H4 (cell line): ENCODE measurements at places on chromosomes 12 and 14.
A peak's percentile ranks its signal among the peaks of the same experiment; 100 is the strongest.

GRCh38 chr14:21352587-21352986, 31.2 kb downstream of the SUPT16H start:
- no peak for DNase-seq

GRCh38 chr12:105935106-105935505, 203.6 kb downstream of the NUAK1 start:
- peak; percentile 57 for DNase-seq

DNA sequence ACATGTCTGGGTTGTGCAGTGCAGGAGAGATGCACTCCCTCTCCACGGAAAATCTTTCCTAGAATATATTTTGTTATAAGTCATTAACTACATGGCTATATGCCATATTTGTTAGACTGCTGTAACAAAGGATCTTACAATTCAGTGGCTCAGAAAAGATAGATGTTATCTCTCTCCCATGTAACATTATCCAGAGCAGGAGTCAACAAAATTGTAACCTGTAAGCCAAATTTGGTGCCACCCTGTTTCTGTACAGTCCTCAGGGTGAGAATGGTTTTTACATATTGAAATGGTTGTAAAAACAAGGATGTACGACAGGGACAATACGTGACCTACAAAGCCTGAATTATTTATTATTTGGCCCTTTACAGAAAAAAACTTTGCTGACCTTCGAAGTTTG, 155.5 kb downstream of the KIF21A start:
- DNase-seq, result no peak

DNA sequence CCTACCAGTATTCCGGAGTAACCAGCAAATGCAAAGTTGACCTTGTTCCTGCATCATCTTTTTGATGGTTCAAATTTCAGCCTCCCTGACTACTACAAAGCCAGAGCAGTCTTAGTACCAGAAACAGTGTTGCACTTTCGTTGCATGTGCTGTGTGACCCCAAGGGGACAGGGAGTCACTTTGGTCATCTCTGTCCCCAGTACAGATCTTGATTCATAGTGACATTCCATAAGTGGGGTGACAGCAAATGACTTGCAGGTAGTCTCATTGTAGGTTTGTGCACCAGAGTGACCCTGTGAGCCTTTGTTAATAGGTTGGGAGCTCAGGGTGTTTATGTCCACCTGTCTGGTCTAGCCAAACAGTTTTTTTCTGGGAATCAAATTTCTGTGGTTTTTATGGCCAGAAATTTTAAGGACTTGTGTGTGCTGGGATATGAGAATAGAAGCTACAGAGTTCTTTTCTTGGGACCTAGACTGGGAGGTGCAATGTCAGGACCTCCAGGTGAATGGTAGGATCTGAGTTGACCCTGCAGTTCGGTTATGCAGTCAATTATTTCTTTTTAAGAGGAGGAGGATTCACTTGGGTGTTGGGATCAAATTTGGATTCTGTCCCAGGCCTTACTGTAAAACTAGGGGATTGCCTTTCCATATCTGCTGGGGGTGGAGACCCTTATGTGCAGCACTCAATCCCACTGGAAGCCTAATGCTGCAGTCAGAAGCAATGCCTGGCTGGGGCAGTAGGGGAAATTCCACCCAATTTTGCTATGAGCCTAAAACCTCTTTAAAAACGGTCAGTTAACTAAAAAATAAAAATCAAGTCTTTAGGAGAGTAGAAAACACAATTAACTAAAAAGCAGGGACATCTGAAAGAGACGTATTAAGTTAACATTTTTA, 10.1 kb downstream of the EIF5 start:
- no peak for DNase-seq

GRCh38 chr12:44584625-44585024, 291.5 kb downstream of the NELL2 start:
- DNase-seq, result no peak

DNA sequence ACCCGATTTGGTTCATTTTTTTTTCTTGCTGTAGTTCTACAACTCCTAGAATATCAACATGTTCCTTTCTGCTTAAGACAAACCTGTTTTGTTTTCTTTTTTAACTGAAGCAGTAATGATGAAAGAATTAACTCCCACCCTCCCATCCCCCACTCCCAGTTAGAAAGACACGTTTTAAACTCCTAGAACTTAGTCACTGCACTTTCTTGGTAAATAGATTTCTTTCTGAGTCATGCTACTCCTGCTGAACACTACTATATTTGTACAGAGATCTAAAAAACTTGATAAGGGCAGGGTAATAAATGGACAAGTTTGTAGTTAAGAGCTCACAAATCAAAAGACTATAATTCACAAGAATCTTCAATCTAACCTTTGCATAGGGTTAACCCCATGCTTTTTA, 118.9 kb upstream of the PTPRB start:
- DNase-seq, result peak; percentile 51

DNA sequence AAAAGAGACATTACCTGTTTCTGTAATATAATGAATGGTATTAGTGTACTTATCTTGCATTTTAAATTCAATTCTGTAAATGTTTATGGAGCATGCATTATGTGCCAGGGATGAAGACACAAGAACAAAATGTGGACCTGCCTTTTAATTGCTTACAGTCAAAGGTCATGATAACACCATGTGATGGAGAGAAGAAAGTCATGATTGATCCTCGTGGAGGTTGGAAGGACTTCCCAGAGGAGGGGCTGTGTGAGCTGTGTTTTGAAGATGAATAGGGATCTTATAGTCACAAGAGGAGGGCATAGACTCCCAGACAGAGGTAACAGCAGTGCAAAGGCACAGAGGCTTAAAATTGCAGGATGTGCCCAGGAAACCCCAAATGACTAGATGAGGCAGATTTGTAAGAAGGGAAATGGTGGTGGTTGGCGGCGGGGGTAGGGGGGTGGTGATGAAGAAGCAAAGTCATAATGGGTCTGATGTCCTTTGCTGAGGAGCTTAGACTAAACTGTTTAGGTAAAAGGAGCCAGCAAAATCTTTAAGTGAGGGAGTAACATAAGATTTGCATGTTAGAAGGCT, 151.5 kb downstream of the PRKCH start:
- DNase-seq, result no peak

- no peak for DNase-seq
These were observed 132.4 kb downstream of the GCH1 start for GRCh38 chr14:54769951-54770863.

DNA sequence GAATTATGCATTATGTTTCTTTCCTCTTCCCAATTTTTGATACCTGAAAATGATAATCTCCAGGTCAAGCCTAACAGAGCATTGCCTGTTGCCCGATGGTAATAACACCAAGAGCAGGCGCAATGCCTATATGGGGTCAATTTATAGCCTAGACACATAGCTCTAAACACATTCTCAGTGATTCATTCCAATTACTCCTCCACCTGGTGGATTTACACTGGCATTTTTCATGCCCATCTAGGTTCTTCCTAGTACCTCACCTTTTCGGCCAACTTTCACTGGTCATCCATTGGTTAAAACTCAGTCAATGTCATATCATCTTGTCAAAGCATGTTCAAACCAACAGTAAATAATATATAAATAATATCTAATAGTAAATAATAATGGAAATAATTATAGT, 53.1 kb downstream of the EIF2S3B start:
- DNase-seq, result no peak

GRCh38 chr14:95697764-95698163, 11.5 kb downstream of the TCL1B start:
- DNase-seq, result no peak

DNA sequence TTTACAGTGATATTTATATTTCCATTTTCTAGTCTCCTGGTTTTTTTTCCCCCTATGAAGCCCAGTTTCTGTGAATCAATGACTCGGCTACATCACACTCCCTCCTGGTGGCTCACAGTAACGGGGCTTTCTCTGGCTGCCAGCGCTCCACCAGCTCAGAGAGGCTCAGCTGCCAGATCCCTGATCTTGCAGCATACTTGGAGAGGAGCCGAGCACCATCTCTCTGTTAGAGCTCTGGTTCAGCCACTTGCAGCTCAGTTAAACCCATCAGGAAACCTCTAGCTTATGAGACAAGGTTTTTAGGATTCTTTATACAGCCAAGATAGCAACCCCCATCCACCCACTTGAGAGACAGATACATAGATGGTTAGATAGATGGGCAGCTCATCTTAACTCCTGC, 74.6 kb downstream of the CIT start:
- DNase-seq, result no peak

DNA sequence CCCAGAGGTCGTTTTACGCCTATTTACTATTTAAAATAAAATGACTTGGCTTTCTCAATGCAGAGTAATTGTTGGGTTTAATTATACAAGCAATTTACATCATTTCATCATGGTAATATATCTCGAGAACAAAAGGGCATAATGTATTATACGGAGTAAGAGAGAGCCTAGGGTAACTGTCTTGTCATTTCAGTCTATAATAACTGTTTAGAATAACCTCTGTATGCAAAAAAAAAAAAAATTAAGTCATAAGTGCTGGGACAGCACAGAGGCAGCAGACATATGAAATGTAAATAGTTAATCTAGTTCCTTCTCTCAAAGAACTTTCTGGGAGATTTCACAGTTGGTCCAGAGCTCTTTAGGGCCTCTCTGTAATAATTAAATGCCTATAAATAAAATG, 284.9 kb downstream of the TMTC2 start:
- no peak for DNase-seq

GRCh38 chr12:47829584-47829983, 9.9 kb upstream of the HDAC7 start:
- DNase-seq, result no peak

DNA sequence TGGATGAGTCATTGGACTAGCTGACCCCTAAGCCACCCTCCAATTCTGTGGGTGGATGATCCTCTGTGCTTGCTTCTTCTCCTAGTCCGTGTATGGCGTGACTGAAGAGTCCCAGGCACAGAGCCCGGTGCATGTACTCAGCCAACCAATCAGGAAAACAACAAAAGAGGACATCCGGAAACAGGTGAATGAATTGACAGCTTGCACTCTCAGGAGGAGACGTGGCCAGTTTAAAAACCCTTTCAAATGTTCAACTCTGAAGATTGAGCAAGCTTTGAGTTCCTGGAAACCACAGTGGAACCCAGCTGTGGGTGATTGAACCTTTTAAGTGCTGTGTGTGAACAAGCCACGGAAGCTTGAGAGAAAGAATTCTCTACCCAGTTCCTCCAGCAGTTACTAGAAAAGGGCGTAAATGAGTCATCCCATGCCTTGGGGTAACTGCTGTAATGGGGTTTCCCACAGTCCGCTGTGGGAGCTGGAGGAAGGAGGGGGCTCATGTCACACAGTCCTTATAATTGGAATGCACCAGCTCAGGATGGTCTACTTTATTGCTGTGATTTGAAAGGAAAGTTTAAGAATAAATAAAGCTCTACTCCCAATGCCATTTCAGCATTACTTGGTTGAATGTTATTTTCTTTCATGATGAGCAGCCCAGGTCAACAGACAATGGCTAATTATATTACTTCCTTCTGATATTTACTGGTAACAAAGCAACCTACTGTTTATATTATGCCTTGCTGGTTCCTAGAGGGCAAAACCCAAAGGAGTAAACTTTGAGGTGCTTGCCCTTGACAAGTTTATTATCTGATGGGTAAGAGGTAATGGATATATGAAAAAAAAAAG, 417.0 kb downstream of the DPF3 start:
- peak; percentile 67 for DNase-seq

DNA sequence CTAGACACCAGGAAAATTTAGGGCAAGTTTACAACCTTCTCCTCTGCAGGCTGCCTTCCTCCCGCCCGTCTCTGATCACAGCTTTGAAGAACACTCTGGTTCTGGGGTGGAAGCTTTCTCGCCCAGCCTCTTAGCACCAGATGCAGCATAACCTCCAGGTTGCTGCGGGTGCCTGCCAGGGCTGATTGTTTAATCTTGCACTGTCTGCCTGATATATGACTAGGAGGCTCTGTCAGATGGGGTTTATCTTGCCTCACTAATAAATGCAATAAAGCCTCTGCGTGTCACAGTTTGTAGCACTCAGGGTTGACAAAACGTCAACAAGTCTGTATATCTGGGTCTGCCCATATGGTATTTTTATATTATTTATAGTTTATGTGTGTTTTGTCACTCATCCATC, 388.2 kb downstream of the FUT8 start:
- no peak for DNase-seq

GRCh38 chr14:42113358-42114069, 506.8 kb downstream of the LRFN5 start:
- no peak for DNase-seq

GRCh38 chr14:40762685-40763084, 844.0 kb upstream of the LRFN5 start:
- DNase-seq, result no peak

GRCh38 chr14:75748336-75748735, 87.3 kb downstream of the TTLL5 start:
- DNase-seq, result no peak

GRCh38 chr14:94312481-94313246, 10.5 kb downstream of the SERPINA6 start:
- no peak for DNase-seq

DNA sequence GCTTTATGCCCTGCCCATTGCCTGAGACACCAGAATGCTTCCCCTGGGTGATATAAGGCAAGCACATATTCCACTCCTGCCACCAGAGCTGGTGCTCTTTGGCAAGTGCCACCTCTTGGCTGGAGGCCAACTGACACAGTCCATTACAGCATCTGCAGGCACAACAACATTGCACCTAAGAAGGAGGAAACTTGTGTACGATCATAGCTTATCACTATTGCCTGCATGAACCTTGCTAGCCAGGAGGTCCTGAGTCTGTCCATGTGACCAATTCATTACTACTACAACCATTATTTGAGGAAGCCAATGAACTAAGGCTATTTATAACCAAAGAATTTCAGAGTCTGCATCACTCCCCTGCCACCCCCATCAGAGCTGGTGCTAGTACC, 119.8 kb upstream of the SCAF11 start:
- DNase-seq, result no peak

DNA sequence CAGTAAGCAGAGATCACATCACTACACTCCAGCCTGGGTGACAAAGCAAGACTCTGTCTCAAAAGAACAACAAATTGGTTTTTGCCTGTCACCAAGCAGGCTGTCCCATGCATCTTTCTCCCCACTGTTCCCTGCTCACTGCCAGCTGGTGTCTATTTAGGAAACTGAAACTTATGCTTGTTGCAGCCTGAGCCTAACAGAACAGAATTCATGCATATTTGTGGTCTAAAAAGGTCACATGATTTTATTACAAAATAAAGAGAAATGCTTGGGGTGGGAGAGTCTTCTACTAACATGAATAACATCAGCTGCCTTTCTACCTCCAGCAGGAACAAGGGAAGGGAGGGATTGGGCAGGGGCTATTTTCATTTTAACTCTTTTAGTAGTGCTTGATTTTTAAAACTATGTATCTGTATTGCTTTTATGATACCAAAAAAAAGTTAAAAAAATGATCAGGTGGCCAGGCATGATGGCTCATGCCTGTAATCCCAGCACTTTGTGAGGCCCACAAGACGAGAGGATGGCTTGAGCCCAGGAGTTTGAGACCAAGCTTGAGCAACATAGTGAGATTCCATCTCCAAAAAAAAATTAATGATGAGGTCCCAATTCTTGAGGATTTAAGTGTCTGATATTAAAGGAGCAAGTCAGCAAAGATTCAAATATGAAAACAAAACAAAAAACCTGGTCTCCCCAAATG, 923 bp downstream of the STAT2 start:
- peak; percentile 82 for DNase-seq
